ENCODE measurements at places on chromosomes 3 and 15. TPM values are rescaled to one million over a fixed set of nuclear protein-coding genes. Genes with fewer than 3 reads are reported as not detected.

DNA sequence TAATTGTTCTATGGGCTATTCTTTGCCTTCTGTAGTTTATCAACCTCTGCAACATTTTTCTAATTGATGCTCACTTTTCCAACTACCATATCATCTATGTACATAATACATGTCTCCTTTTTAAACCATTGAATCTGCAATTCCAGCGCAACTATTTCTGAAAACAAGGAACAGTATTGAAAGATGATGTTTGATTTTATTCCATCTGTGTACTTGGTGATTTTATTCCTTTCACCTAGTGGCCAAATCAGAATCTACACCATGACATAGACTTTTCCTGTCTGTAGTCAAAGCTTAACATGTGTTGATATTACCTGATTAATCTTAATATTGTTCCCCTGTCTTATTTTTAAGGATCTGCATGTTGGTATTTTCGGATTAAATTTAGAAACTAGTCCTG is 13.0 kb downstream of the NKTR start:
- H3K27ac ChIP-seq = no peak overlapping the region
- H3K4me3 ChIP-seq = no peak overlapping the region
- peaks cover 28% of the 10 kb centered on the region for H3K36me3 ChIP-seq
- H3K4me1 ChIP-seq = peaks cover 35% of the 10 kb centered on the region

GRCh38 chr3:11587766-11588165 is 55.9 kb downstream of the VGLL4 start:
- no peak for DNase-seq
- H3K4me1 ChIP-seq = peaks cover 27% of the 10 kb centered on the region
- no peaks in the 10 kb centered on the region for H3K27me3 ChIP-seq
- peaks cover 11% of the 10 kb centered on the region for H3K36me3 ChIP-seq

GRCh38 chr3:127275287-127275781 is 12.5 kb downstream of the PRR20G start:
- no peak for DNase-seq
- H3K4me1 ChIP-seq = no peaks in the 10 kb centered on the region
- H3K36me3 ChIP-seq = no peaks in the 10 kb centered on the region
- H3K4me3 ChIP-seq = no peak overlapping the region
- H3K27me3 ChIP-seq = no peaks in the 10 kb centered on the region

GRCh38 chr3:102348904-102349303 is 85.9 kb upstream of the ZPLD1 start:
- H3K27ac ChIP-seq = no peak overlapping the region
- H3K36me3 ChIP-seq = no peaks in the 10 kb centered on the region
- DNase-seq = no peak
- no peaks in the 10 kb centered on the region for H3K4me1 ChIP-seq
- H3K4me3 ChIP-seq = no peak overlapping the region

- no peaks in the 10 kb centered on the region for H3K4me1 ChIP-seq
- H3K27ac ChIP-seq = no peak overlapping the region
- DNase-seq = no peak
- no peak overlapping the region for H3K4me3 ChIP-seq
Measured at GRCh38 chr3:20480786-20481365, 294.9 kb upstream of the SGO1 start.

DNA sequence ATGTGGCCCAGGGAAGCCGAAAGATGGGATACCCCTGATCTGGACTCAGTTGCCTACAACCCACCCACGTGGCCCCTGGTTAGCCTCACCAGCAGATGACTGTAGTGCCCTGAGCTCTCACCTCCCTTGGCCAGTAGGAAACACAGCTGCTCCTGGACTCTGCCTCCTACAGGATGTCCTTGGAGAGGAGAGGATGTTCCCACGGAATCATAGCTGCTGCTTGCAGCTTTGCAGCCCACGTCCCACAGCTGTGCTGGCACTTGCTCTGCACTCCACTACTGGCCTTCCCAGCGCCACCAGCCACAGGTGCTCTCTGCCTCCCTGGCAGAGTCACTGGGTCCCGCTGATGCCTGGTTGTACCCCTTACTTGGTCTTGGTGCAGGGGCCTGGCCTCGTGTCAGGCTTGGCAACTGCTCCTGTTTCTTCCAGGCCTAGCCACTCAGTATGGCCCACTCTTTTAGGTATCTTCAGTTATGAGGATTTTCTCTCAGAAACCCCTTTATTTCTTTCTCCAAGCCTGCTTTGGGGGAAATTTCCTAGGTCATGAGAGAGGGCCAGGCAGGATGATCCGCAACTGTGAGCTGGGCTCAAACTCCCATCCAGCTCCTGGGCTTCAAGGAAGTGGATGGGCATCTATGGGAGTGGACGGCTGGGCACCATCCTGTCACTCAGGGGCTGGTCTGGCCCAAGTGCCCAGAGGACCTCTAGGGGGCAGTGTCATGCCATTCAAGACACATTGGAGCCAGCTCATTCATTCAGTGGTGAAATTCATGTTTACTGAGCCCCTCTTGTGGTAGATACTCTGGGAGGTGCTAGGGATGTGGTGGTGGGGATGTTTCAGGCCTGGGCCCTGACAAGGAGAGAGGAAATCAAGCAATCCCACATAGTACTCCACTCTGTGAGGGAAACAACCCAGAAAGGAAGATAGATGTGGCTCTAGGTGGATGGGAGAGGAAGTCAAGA is 16.2 kb upstream of the VILL start:
- peak; percentile 91 for DNase-seq
- H3K27ac ChIP-seq = no peak overlapping the region
- H3K27me3 ChIP-seq = no peaks in the 10 kb centered on the region
- H3K4me3 ChIP-seq = no peak overlapping the region

DNA sequence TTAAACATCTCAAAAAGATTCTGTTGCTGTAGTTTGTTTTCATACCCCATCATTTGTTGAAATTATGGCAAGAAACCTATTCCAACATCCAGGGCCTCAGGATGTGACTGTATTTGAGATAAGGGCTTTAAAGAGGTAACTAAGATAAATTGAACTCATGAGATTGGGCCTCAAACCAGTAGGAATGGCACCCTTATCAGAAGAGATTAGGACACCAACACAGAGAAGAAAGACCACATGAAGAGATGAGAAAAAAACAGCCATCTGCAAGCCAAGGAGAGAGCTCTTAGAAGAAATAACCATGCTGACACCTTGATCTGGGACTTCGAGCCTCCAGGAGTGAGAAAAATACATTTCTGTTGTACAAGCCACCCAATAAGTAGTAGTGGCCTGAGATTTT is 157.7 kb downstream of the CGGBP1 start:
- H3K4me3 ChIP-seq = no peak overlapping the region
- no peak for DNase-seq
- no peaks in the 10 kb centered on the region for H3K36me3 ChIP-seq
- H3K27me3 ChIP-seq = peaks cover 2% of the 10 kb centered on the region

- H3K4me1 ChIP-seq = no peaks in the 10 kb centered on the region
- no peak for DNase-seq
- H3K27ac ChIP-seq = no peak overlapping the region
- H3K36me3 ChIP-seq = no peaks in the 10 kb centered on the region
Measured at GRCh38 chr3:69932501-69932900, 67.0 kb upstream of the SAMMSON start.

GRCh38 chr3:143089965-143090364 is 29.6 kb upstream of the CHST2 start:
- H3K27me3 ChIP-seq = peaks cover 2% of the 10 kb centered on the region
- DNase-seq = no peak
- no peak overlapping the region for H3K27ac ChIP-seq
- H3K36me3 ChIP-seq = peaks cover under 1% of the 10 kb centered on the region
- H3K4me3 ChIP-seq = no peak overlapping the region

GRCh38 chr3:45986303-45986982 is 9.2 kb downstream of the FYCO1 start:
- peaks cover 63% of the 10 kb centered on the region for H3K4me1 ChIP-seq
- no peaks in the 10 kb centered on the region for H3K27me3 ChIP-seq
- no peak for DNase-seq
- no peak overlapping the region for H3K4me3 ChIP-seq
- H3K36me3 ChIP-seq = peaks cover 67% of the 10 kb centered on the region

Gene PLA2G4D
- not detected for total RNA-seq

Gene STAC
- not detected for total RNA-seq
